ENCODE measurements at places on chromosomes 2 and 18.
A peak's percentile ranks its signal among the peaks of the same experiment; 100 is the strongest.

DNA sequence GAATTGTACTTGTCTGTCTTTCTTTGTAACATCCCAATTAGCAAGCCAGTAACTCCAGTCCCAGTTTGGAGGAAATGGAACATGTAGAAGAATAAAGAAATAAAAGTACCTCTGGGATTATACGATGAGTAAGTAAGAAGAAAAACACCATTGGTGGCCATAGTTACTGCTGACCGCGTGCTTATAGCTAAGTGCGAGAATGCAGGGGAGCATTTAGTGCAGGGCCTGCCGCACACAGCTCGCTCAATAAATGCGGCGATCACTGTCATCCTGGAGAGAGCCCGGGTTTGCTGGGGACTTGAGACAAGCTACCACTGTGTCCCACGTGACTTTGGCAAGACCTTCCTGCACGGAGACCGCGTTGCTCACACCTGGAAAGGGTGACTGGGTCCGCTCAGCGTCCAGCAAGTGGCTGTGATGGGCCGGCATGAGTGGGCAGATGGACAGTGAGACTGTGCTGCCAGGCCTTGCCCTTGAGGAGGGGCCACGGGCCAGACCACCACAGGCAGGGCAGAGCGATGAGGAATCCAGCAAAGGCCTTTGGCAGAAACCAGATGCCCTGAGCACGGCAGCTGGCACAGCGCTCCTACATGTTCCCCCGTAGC, 54.8 kb downstream of the ADI1 start:
- DNase-seq, result no peak

GRCh38 chr2:180609626-180610340, 370.6 kb upstream of the UBE2E3 start:
- DNase-seq, result no peak

DNA sequence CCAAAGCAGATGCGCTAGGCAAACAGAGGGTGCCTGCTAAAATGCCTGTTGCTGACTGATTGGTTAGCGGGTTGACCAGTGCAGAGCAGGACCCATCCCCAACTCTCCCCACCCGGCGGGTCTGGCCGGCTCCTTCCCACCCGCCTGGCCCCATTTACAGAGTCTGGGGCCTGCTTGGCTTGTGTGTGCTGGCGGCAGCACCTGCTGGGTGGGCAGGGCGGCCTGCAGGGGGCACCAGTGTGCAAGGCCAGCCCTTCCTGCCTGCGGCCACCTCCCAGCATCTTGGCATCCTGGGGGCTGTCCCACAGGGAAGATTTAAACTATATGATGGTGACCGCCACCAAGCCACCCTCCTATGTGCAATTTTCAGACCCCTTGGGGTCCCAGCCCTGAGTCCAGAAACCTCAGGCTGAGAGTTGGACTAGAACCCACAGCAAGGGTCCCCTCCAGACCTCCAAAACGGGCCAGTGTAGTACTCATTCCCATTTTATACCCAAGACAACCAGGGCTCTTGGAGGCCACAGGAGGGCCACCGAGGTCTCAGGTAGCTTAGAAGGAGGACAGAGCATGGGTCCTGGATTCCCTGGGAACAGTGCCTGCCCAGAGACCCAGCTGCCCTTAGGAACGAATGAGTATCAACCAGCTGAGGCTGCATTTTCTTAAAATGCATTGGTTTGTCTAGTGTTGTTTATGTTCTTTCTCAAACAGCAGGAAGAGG, 173.6 kb downstream of the SMAD7 start:
- DNase-seq, result peak; percentile 48

- DNase-seq, result no peak
Measured at GRCh38 chr2:132726155-132726554, 56.1 kb upstream of the LYPD1 start.

DNA sequence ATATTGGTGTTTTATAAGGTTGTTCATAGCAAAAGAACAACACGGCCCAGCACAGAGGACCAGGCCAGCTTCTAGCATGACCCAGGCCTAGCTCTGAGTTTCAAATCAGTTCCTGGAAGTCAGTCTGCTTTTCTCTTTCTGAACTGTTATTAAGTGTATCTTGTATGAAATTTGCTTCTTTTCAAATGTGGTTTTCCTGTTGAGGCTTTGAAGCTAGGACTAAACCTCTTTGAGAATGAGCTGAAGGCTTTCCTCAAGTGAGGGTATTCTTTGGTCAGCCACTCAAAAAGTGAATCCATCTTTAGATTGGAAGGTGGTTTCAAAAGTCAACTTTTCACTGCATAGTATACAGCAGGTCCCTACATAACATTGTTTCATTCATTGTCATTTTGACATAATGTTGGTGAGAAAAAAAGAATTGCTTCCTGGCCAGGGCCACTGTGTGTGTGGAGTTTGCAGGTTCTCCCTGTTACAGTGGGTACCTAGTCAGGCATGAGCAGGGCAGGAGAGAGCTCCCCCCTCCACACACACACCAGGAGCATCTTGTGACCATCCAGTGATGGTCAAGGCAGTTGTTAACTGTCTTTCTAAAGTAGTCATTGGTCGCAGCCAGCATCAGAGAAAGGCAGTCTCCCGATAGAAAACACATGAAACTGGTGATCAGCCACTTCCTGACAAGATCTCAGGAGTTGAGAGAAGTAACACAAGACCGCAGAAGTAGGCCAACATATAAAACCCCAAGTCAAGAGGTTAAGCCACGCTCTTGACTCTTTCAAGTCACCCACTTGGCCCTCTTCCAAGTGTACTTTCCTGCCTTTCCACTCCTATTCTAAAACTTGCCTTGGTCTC, 6.7 kb upstream of the ACAA2 start:
- peak; percentile 74 for DNase-seq

- DNase-seq, result no peak
Measured at GRCh38 chr2:221068123-221068522, 504.0 kb downstream of the EPHA4 start.

- DNase-seq, result no peak
Measured at GRCh38 chr2:217396165-217396564, 536.3 kb upstream of the TNP1 start.

DNA sequence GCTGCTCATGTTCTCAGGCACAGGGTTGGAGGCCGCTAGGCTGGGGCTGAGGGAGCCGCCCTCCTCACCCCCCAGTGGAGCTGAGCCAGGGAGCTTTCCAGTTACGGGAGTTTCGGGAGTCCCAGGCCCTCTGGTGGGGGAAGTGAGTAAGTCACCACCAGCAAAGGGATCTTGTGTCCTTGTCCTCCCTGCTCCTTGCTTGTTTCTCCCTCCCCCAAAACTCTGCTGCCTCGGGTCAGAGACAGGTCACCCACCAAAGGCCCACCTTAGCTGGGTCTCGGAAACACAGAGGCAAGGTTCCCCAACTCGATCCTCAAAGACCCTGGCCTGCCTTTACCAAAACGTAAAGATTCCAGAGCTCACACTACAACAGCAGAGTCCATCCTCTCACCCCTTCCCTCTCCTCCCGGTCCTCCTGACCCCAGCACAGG, 60.5 kb upstream of the POMC start:
- DNase-seq, result peak; percentile 77

GRCh38 chr2:166784296-166784946, 103.9 kb upstream of the XIRP2 start:
- DNase-seq, result no peak

GRCh38 chr2:11333427-11334183, 10.8 kb downstream of the ROCK2 start:
- DNase-seq, result no peak

- peak; percentile 63 for DNase-seq
Measured at GRCh38 chr2:37877457-37878315, 47.4 kb upstream of the RMDN2 start.

DNA sequence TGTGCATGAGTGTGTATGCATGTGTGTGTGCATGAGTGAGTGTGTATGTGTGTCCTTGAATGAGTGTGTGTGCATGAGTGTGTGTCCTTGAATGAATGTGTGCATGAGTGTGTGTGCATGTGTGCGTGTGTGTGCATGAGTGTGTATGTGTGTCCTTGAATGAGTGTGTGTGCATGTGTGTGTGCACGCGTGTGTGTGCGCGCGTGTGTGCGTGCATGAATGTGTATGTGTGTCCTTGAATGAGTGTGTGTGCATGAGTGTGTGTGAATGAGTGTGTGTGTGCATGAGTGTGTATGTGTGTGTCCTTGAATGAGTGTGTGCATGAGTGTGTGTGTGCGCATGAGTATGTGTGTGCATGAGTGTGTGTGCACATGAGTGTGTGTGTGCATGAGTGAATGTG, 271.9 kb downstream of the RNF144A start:
- no peak for DNase-seq

DNA sequence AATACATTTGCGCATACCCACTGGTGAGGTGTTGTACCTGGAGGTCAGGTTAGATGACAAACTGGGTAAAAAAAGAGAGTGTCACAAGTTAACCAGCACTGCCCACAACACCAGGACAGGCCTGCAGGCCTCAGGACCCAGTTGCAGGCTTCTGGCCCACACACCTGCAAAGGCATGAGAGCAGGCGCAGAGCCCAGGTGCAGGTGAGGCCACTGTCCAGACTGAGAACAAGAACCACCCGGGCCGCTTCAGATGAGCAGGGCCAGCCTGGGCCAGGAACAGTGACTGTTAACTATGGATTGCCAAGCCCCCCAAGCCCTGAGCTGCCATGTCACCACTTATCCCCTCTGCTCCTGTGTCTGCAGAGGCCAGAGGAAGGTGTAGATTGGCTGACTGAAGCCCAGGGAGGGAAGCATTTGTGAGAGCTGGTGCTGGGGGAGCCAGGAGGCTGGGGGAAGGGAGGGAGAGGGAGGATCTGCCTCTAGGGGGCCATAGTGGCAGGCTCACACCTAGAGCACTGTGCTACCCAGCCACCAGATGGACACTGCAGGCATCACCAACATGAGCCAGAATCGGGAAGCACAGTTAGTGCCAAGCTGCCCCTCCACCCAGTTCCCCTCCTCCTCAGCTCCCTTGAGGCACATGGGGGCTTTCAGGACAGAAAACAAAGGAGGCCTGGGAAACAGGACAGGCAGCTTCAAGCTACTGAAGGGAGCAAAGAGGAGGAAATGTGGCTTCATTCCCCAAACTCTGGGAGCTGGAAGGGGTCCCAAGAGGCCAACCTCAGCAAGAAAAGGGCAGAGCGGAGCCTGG, 35.4 kb downstream of the SFXN5 start:
- no peak for DNase-seq

- no peak for DNase-seq
Measured at GRCh38 chr2:172335736-172336135, 91.7 kb upstream of the ITGA6 start.

- peak; percentile 61 for DNase-seq
Measured at GRCh38 chr2:102055346-102055990, 63.7 kb downstream of the IL1R2 start.

DNA sequence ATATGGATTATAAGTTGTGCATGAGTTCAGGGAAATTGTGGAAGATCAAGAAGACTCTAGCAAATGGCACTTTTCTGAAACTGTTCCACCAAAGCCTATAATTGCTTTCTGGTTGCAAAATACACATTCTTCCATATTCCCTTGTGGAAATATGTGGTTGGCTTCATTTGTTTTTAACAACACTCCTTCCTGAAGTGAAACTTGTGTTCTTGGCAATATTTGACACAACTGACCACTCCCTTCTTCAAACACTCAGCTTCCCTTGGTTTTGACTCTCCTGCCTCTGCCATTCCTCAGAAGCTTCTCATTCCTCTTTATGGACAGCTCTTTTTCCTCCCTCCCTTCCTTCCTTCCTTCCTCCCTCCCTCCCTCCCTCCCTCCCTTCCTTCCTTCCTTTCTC, 192.3 kb downstream of the PMAIP1 start:
- no peak for DNase-seq

GRCh38 chr18:2070631-2071030, 500.7 kb downstream of the METTL4 start:
- DNase-seq, result no peak

- DNase-seq, result no peak
Measured at GRCh38 chr2:10524851-10525572, 76.9 kb upstream of the ODC1 start.

GRCh38 chr2:210524533-210524932, 31.9 kb upstream of the CPS1 start:
- DNase-seq, result no peak

DNA sequence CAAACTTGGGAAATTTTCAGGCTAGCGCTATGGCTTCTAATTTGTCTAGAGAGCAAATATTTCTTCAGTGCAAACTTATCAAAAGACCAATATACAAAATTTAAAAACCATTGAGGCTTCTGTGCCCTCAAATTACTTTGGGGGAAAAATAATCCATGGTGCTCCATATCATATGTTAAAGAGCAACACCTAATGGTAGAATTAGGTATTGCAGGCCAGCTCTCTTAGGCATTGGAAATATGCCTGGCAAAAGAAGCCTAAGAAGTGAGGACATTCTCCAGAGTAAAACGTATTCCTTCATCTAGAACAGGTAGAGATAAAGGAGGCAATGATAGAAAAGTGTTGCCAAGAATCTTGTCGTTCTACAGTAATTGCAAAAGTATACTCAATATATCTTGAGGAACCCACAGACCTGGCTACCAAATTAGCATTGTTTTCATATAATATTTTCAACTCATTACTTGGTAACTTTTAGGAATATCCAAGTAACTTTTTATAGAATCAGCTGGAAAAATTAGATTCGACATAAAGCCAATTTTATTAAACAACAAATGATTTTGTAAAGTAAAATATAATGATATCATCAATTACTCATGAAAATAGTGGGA, 401.1 kb downstream of the BCL11A start:
- peak; percentile 31 for DNase-seq

DNA sequence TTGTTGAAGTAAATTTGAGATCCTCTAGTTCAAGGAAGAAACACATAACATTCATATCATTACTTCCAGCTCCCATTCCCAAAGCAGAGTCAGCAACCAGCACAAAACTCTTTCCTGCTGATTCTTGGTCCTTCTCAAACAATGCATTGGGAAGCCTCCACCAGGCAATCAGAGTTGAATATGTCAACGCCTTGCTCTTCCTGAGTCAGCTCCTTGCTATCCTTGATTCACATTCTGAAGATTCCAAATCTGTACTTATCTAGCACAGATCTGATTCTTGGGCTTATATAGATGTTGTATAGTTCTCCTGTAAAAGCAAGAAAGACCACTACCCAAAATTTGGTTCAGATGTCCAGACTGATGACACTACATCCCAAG, 29.6 kb downstream of the CFAP210 start:
- DNase-seq, result peak; percentile 24

GRCh38 chr2:223046470-223047040, 5.4 kb upstream of the KCNE4 start:
- no peak for DNase-seq

- peak; percentile 14 for DNase-seq
Measured at GRCh38 chr2:32780961-32781360, 153.1 kb downstream of the TTC27 start.

- DNase-seq, result no peak
Measured at GRCh38 chr2:110860630-110861029, 128.3 kb downstream of the ACOXL start.

DNA sequence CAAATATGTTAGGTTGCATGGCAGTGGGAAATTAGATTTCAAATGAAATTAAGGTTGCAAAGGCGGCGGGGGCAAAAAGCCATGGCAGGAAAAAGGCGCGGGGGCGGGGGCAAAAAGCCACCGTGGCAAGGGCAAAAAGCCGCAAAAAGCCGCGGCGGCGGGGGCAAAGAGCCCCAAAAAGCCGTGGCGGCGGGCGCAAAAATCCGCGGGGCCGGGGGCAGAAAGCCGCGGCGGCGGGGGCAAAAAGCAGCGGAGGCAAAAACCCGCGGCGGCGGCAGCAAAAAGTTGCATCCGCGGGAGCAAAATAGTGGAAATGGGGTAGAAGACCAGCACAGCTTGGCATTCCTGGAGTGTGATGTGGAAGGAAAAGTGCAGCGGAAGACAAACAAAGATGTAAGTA, 417.1 kb downstream of the ANKRD30B start:
- DNase-seq, result no peak

Data from iris pigment epithelial cell (primary cell).